Activated effector memory CD4-positive, alpha-beta T cell treated with Interleukin-2 at 50 U/mL for 16 hours (primary cell): ENCODE measurements at places on chromosomes 1 and 21.

- no peak for DNase-seq
Measured at GRCh38 chr1:162905174-162906158, 44.5 kb upstream of the CCDC190 start.

- no peak for DNase-seq
Measured at GRCh38 chr1:207870306-207871031, 40.5 kb downstream of the CD34 start.

- no peak for DNase-seq
Measured at GRCh38 chr1:109060707-109061106, 15.1 kb downstream of the TAF13 start.

DNA sequence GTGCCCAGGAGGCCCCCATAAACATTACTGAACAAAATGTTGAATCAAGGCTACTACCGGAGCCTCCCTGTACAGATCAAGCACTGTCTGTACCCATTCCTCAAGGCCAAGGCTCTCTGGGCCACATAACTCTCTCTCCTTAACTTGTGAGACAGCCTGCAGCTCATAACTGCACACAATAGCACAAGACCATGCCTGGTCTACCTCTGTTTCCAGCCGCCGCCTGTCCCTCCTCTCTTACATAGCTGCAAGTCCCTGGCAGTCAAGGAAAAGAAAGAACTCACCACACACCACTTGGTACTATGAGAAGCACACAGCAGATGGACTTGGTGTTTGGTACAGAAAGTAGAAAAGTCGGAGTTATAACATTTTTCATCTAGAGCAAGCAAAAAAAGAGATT is 91.1 kb downstream of the SSBP3 start:
- DNase-seq, result no peak

GRCh38 chr1:160618763-160619274 is 28.0 kb downstream of the SLAMF1 start:
- no peak for DNase-seq
